ENCODE measurements at places on chromosomes 13 and 19. TPM values are rescaled to one million over a fixed set of nuclear protein-coding genes. Genes with fewer than 3 reads are reported as not detected.

DNA sequence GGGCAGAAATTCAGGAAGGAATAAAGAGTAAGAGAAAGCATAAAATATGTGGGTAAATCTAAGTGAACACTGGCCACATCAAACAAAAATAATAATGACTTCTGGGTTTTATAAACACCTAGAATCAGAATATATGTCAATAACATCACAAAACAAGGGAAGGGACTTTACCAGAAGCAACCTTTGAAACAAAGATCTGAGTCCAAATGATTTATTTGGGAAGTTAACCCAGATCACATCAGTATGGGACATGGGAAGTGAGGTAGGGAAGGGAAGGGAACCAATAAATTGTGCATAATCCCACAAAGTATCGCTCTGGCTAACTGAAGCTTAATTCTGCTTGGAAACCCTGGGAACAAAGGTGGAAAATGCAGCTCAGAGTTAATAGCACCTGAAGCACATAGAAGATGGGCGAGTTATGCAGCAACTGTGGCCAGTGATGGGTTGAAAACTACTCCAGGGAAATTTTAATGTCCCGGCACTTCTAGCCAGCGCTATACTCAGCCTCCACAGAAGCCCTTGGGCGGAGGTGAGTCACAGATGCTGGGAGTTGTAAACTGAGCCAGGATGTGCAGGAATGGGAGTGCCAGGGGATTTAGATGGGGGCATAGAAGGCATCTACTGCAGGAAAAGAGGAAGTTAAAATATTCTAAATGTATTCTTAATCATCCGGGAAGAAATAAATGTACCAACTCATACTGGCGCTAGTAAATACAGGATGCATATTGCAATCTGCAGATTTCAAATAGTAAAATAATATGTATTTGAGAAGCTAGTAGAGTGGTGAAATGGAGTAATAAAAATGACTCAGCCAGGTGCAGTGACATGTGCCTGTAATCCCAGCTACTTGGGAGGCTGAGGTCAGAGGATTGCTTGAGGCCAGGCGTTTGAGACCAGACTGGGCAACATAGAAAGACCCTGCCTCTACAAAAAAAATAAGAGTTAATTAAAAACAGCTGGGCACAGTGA lies 34.2 kb upstream of the CEBPG start:
- no peak for DNase-seq
- no peak overlapping the region for H3K27ac ChIP-seq
- no peaks in the 10 kb centered on the region for H3K27me3 ChIP-seq
- H3K4me1 ChIP-seq = no peaks in the 10 kb centered on the region
- H3K4me3 ChIP-seq = no peak overlapping the region

- H3K27ac ChIP-seq = no peak overlapping the region
- H3K4me1 ChIP-seq = no peaks in the 10 kb centered on the region
- H3K4me3 ChIP-seq = no peak overlapping the region
- H3K36me3 ChIP-seq = no peaks in the 10 kb centered on the region
These were observed 11.2 kb upstream of the MYO16 start for GRCh38 chr13:108618233-108618632.

- H3K36me3 ChIP-seq = no peaks in the 10 kb centered on the region
- H3K4me3 ChIP-seq = no peak overlapping the region
- no peak overlapping the region for H3K27ac ChIP-seq
- DNase-seq = no peak
- peaks cover 7% of the 10 kb centered on the region for H3K4me1 ChIP-seq
- H3K27me3 ChIP-seq = no peaks in the 10 kb centered on the region
These were observed 59.0 kb downstream of the PTPRS start for GRCh38 chr19:5281588-5281987.

GRCh38 chr13:87677496-87678371 lies 6.6 kb downstream of the SLITRK5 start:
- DNase-seq = no peak
- H3K36me3 ChIP-seq = no peaks in the 10 kb centered on the region
- H3K27me3 ChIP-seq = no peaks in the 10 kb centered on the region
- H3K4me3 ChIP-seq = no peak overlapping the region

Gene ZNF723
- not detected for total RNA-seq

Data from Caco-2 (cell line).